Placental pericyte (primary cell): ENCODE measurements at places on chromosomes 5 and 9. TPM values are rescaled to one million over a fixed set of nuclear protein-coding genes. Genes with fewer than 3 reads are reported as not detected.

Gene TSSK1B
- 0.57 and 0.66 TPM in 2 replicates for total RNA-seq

Gene CDO1
- 1.3 and 6.0 TPM in 2 replicates for total RNA-seq

Gene CARTPT
- total RNA-seq, result not detected in 2 replicates

Gene ERCC8
- 13.3 and 24.5 TPM in 2 replicates for total RNA-seq

Gene SLC25A2
- 0.44 and 2.0 TPM in 2 replicates for total RNA-seq

Gene FBXO4
- total RNA-seq, result 10.3 and 12.5 TPM in 2 replicates

Gene AFAP1L1
- 5.5 and 10.7 TPM in 2 replicates for total RNA-seq

Gene POU5F2
- total RNA-seq, result 0.88 and 1.7 TPM in 2 replicates

Gene SPINK7
- not detected in 2 replicates for total RNA-seq

Gene IRF1
- 58.0 and 94.3 TPM in 2 replicates for total RNA-seq

Gene FAM169A
- under 0.01 and 0.57 TPM in 2 replicates for total RNA-seq

Gene TTC23L
- total RNA-seq, result not detected in 2 replicates

Gene RPS23
- 1,193 and 3,056 TPM in 2 replicates for total RNA-seq

Gene ZNF883
- under 0.01 and 0.22 TPM in 2 replicates for total RNA-seq

Gene NTRK2
- 0.14 TPM in 1 of 2 replicates, not detected in the other for total RNA-seq

Gene NR4A3
- total RNA-seq, result 0.22 and 0.43 TPM in 2 replicates

Gene GMCL2
- total RNA-seq, result not detected in 2 replicates

Gene SLC45A2
- under 0.01 TPM in 1 of 2 replicates, not detected in the other for total RNA-seq

Gene SLCO6A1
- total RNA-seq, result under 0.01 and 0.14 TPM in 2 replicates

Gene ADGRV1
- 0.14 and 0.66 TPM in 2 replicates for total RNA-seq

Gene DMRT3
- not detected in 2 replicates for total RNA-seq

Gene ZFP37
- total RNA-seq, result 1.1 and 2.1 TPM in 2 replicates

Gene BAAT
- 0.14 TPM in 1 of 2 replicates, not detected in the other for total RNA-seq

Gene PCDHA1
- not detected in 2 replicates for total RNA-seq

Gene PCDHA9
- under 0.01 TPM in 2 replicates for total RNA-seq

Gene ZBTB26
- 2.8 and 3.7 TPM in 2 replicates for total RNA-seq

Gene CCL21
- total RNA-seq, result not detected in 2 replicates

Gene AIF1L
- total RNA-seq, result 0.14 and 0.22 TPM in 2 replicates

Gene SOWAHA
- not detected in 2 replicates for total RNA-seq

Gene ASPN
- total RNA-seq, result 0.44 and 0.57 TPM in 2 replicates

Gene PCDHB12
- under 0.01 TPM in 1 of 2 replicates, not detected in the other for total RNA-seq

Gene SHISAL2B
- total RNA-seq, result not detected in 2 replicates

Gene NME5
- not detected in 2 replicates for total RNA-seq

Gene WDR38
- total RNA-seq, result not detected in 2 replicates

Gene TCF7
- total RNA-seq, result 0.44 and 3.9 TPM in 2 replicates

Gene MVB12B
- total RNA-seq, result 1.3 and 2.6 TPM in 2 replicates

Gene C5orf58
- total RNA-seq, result under 0.01 TPM in 1 of 2 replicates, not detected in the other

Gene NUDT12
- 2.6 and 7.4 TPM in 2 replicates for total RNA-seq

Gene CAMK2A
- total RNA-seq, result 2.0 and 2.4 TPM in 2 replicates

Gene CFAP157
- total RNA-seq, result not detected in 2 replicates

Gene PCDHB8
- 0.29 TPM in 1 of 2 replicates, not detected in the other for total RNA-seq

Gene SLC23A1
- total RNA-seq, result not detected in 2 replicates

Gene SH3TC2
- total RNA-seq, result 0.44 and 10.6 TPM in 2 replicates

Gene SV2C
- total RNA-seq, result not detected in 2 replicates

Gene GHR
- total RNA-seq, result 0.22 and 0.86 TPM in 2 replicates

Gene SPATA31D4
- not detected in 2 replicates for total RNA-seq

Gene GDA
- total RNA-seq, result under 0.01 and 0.57 TPM in 2 replicates

Gene FGF1
- 0.44 and 4.7 TPM in 2 replicates for total RNA-seq

Gene LRRC14B
- not detected in 2 replicates for total RNA-seq

Gene PLPP1
- 40.8 and 57.6 TPM in 2 replicates for total RNA-seq

Gene SUSD3
- total RNA-seq, result not detected in 2 replicates
